ENCODE measurements at places on chromosomes 2 and 18. TPM values are rescaled to one million over a fixed set of nuclear protein-coding genes. Genes with fewer than 3 reads are reported as not detected.

The PLEKHA3 gene
- total RNA-seq: 45.1 TPM

The EFEMP1 gene
- 327 TPM for total RNA-seq

The NLRC4 gene
- total RNA-seq: 3.5 TPM

The UGT1A10 gene
- not detected for total RNA-seq

The RESP18 gene
- total RNA-seq: not detected

The SNED1 gene
- 62.7 TPM for total RNA-seq
